ENCODE measurements at places on chromosomes 1 and 21. TPM values are rescaled to one million over a fixed set of nuclear protein-coding genes. Genes with fewer than 3 reads are reported as not detected.
A peak's percentile ranks its signal among the peaks of the same experiment; 100 is the strongest.

- no peak overlapping the region for H3K27ac ChIP-seq
- H3K4me1 ChIP-seq: no peaks in the 10 kb centered on the region
- DNase-seq: no peak
- no peaks in the 10 kb centered on the region for H3K36me3 ChIP-seq
- H3K4me3 ChIP-seq: no peak overlapping the region
Observed at GRCh38 chr21:39325458-39325857, 12.0 kb upstream of the BRWD1 start.

DNA sequence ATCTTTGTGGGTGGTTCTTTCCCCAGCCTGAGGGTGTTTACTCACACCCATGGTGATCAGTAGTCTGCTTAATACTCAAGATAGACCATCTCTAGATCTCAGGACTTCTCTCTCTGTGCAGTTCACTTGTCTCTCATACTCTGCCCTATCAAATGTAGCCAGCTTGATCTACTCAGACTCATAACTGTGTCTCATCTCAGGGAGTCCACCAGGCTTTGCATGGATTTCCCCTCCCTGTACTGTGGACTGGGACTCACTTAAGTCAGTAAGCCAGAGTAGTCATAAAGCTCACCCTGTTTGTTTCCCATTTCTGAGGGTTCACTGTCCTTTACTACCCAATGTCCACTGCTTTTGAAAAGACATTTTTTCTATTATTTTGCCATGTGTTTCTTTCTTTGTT, 41.8 kb downstream of the LYPLAL1 start:
- H3K4me1 ChIP-seq: peaks cover 4% of the 10 kb centered on the region
- H3K4me3 ChIP-seq: no peak overlapping the region
- H3K27ac ChIP-seq: no peak overlapping the region
- peaks cover 4% of the 10 kb centered on the region for H3K36me3 ChIP-seq

DNA sequence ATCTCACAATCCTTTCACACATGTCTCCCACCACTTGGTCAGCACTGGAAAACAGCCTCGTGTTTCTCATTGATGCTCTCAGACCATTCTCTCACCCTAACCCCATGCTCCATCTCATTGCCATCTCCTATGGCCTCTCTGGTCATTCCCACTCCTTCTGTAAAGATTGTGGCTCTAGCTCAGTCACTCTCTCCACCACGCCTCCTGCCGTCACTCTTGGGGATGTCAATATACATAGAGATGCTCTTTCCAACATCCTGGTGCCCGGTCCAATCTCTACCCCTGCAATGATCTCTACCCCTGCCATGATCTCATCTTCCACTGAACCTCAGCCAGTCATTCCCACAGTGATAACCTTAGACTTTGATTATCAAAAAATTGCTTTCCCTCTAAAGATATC, 90.1 kb downstream of the NTPCR start:
- no peak overlapping the region for H3K4me3 ChIP-seq
- no peak for DNase-seq
- no peak overlapping the region for H3K27ac ChIP-seq
- H3K27me3 ChIP-seq: peaks cover 4% of the 10 kb centered on the region
- H3K4me1 ChIP-seq: no peaks in the 10 kb centered on the region

GRCh38 chr1:970242-970972, 4.1 kb downstream of the PLEKHN1 start:
- no peak overlapping the region for H3K27ac ChIP-seq
- no peaks in the 10 kb centered on the region for H3K36me3 ChIP-seq
- H3K4me3 ChIP-seq: no peak overlapping the region
- no peak for DNase-seq
- H3K4me1 ChIP-seq: peaks cover 4% of the 10 kb centered on the region

DNA sequence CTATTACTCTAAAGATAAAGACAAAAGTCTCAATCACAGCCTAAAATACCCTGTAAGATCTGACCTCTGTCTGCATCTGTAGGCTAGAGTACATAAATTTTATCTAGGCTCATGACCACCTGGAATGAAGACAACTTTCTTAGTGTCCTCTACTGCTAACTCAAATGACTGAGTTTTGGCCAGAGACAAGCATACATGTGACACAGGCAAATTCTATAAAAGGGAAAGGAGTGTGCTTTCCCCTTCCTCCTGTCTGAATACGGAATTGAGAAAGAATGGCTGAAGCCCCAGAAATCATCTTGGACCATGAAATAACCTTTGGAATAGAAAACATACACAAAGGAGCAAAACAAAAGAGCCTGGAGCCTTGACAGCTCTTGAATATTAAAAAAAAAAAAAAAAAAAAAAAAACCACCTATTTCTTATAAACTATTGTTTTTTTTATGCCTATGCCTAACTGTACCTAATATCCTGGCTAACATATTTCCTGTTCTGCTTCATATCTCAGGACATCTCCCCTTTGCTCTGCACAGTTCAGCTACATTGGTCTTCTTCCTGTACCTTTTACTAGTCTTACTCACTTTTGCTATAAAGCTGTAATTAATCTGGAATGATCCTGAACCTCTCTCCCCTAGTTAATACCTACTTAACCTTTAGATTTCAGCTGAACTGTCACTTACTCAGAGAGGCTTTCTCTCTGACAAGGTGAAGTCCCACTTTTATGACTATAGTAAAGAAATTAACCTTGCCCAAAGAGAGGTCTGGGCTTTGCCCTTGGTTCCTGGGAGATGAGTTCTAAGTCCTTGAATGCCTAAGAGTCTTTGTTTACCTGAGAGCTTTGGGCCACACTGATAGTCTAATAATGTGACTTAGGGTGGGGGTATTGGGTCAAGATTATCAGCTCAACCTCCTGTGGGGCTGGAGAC, 16.1 kb downstream of the UCHL5 start:
- H3K4me1 ChIP-seq: peaks cover 6% of the 10 kb centered on the region
- H3K36me3 ChIP-seq: peaks cover 4% of the 10 kb centered on the region
- H3K27ac ChIP-seq: no peak overlapping the region
- DNase-seq: no peak
- no peaks in the 10 kb centered on the region for H3K27me3 ChIP-seq
- no peak overlapping the region for H3K4me3 ChIP-seq

DNA sequence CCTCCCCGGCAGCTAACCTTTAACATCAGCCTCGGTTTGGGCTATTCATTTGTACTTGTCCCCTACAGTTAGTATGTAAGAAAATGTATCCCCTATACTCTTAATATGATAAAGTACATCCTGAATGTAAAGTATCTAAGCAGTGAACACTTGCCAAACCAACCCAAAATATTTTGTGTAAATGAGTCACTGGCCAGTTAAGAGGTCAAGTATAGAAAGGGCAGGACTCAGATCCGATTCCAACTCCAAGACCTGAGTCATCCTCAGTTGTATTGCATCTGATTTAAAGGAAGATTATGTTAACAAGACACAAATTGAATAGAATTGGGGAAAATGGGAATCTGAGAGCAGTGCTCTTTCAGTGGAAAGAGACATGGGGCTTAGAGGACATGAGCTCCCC, 84.4 kb downstream of the CD58 start:
- peaks cover 11% of the 10 kb centered on the region for H3K4me1 ChIP-seq
- no peak overlapping the region for H3K27ac ChIP-seq
- H3K27me3 ChIP-seq: no peaks in the 10 kb centered on the region
- no peak for DNase-seq
- H3K4me3 ChIP-seq: no peak overlapping the region

- no peaks in the 10 kb centered on the region for H3K27me3 ChIP-seq
- no peaks in the 10 kb centered on the region for H3K36me3 ChIP-seq
- no peak overlapping the region for H3K4me3 ChIP-seq
- H3K4me1 ChIP-seq: no peaks in the 10 kb centered on the region
- H3K27ac ChIP-seq: no peak overlapping the region
Observed at GRCh38 chr1:118253053-118253915, 68.3 kb upstream of the SPAG17 start.

DNA sequence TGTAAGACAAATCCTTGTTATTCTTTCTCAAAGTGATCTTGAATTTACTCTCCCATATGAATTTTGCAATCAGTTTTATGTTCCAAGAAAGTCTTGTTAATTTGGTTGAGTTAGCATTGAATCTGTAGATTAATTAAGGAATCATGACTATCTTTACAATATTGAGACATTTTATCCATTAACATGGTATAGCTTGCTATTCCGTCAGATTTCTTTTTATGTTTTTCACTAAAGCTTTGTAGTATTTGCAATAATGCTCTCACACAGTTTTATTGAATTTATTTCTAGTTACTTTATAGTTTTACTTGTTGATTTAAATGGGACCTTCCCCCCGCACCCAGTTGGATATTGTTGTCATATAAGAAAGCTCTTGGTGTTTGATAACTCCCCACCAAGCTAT, 5.8 kb upstream of the EDARADD start:
- no peaks in the 10 kb centered on the region for H3K36me3 ChIP-seq
- H3K27ac ChIP-seq: no peak overlapping the region
- H3K27me3 ChIP-seq: peaks cover 10% of the 10 kb centered on the region
- no peaks in the 10 kb centered on the region for H3K4me1 ChIP-seq

DNA sequence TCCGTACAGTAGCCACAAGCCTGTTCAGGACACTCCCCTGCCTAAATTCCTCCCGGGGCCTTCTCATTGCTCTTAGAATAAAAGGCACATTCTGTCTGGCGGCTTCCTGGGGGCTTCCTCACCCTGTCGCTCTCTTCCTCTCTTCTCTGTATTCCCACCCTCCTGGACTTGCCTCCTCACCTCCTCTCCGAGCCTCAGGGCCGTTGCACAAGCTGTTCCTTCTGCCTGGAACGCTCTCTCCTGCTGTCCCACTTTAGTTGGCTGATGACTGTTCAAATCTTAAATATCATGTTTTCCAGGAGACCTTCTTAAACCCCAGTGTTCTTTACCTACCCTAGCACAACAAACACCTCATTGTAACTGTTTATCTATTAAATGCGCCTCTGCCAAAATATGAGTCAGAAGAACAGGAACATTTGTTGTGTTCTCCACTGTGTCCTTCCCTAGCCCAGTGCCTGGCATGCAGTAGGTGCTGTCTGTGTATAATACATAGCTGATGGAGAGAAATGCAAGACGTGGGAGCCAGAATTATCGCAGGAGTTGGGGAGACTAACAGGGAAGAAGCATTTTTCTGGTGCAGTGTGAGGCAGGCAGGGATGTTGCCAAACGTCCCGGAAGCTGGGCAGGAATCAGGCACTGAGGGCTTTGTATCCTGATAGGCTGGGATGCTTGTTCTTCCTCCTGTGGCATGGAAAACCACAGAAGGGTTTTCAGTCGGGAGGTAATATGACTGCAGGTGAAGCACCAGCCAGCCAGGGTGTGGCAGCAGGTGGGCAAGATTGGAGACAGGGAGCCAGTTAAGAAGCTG, 24.1 kb upstream of the THRAP3 start:
- H3K4me1 ChIP-seq: no peaks in the 10 kb centered on the region
- H3K4me3 ChIP-seq: no peak overlapping the region
- H3K27ac ChIP-seq: no peak overlapping the region
- peaks cover 7% of the 10 kb centered on the region for H3K27me3 ChIP-seq
- no peak for DNase-seq
- H3K36me3 ChIP-seq: no peaks in the 10 kb centered on the region

DNA sequence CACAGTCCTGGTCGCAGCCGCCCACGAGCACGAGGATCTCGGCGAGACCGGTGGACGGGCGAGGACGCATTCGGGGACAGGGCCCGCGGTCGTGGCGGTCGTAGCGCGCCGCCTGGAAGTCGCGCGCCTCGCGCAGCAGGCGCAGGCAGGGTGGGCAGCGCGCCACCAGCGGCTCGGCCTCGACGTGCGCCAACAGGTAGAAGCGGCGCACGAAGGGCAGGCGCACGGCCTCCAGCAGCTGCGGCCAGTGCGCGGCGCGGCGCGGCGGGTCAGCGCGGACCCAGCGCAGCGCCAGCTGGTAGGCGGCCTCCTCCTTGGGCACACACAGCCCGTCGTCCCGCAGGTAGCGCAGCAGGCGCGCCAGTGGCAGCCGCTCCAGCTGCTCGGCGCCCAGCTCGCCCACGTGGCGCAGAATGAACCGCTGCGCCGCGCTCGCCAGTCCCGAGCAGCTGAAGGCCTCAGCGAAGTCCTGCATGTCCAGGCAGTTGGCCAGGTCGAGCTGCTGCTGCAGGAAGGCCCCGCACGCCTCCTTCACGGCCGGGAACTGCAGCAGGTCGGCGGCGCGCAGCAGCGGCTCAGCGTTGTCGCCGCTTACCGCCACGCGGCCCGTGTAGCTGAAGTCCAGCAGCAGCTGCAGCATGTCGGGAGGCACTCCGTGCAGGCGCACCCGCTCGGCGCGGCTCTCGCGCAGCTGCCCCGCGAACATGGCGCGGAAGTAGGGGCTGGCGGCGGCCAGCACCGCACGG, 573 bp downstream of the KLHL21 start:
- H3K36me3 ChIP-seq: no peaks in the 10 kb centered on the region
- peak overlapping the region; percentile 95 for H3K27ac ChIP-seq
- H3K27me3 ChIP-seq: no peaks in the 10 kb centered on the region
- H3K4me1 ChIP-seq: peaks cover 38% of the 10 kb centered on the region
- peak overlapping the region; percentile 94 for H3K4me3 ChIP-seq
- DNase-seq: no peak

- no peaks in the 10 kb centered on the region for H3K36me3 ChIP-seq
- no peak overlapping the region for H3K4me3 ChIP-seq
- peaks cover 28% of the 10 kb centered on the region for H3K4me1 ChIP-seq
- peaks cover 15% of the 10 kb centered on the region for H3K27me3 ChIP-seq
Observed at GRCh38 chr1:232940262-232940661, 10.1 kb upstream of the NTPCR start.

DNA sequence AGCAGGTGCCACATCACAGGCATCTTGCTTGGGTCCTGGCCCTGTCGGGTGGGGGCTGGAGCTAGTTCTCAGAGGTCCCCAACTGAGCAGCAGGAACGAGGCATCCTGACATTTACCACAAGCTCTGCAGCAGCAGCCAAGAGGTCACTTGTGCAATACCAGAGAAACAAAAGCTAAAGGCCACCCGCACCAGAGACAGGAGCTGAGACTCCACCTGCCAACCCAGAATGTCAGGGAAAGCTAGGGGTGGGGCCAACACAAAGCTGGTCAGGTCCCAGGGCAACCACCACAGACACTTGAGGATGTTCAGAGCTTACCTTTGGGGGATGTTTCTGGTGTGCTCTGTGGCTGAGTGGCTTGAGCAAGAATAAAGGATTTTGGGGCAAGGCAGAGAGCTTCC, 13.6 kb upstream of the SYT6 start:
- no peak overlapping the region for H3K27ac ChIP-seq
- H3K4me1 ChIP-seq: no peaks in the 10 kb centered on the region
- no peak overlapping the region for H3K4me3 ChIP-seq

Gene ZSWIM5
- 1.4 TPM for total RNA-seq

Gene CATSPERE
- 0.64 TPM for total RNA-seq

DNA sequence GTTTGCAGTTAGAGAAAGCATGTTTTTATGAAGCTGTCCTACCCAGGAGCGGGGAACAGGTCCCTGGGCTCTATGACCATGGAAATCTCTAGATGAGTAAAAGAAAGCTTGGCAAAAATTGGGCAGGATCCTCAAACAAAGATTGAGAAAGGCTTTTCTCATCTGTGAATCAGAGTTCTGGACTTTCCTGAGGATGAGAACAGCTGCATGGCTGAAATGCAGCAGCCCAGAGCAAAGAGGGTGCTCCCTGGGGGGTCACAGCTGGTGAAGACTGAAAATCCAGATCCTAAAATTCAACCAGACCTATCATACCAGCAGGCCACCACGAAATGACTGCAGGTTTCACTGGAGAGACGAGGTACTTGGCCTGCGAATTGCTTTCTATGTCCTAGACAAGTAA, 65.7 kb upstream of the APP start:
- no peak overlapping the region for H3K27ac ChIP-seq
- H3K27me3 ChIP-seq: no peaks in the 10 kb centered on the region
- no peak overlapping the region for H3K4me3 ChIP-seq
- no peak for DNase-seq
- H3K4me1 ChIP-seq: no peaks in the 10 kb centered on the region

All from natural killer cell treated with Interleukin-12 subunit alpha and Interleukin-12 subunit beta and Interleukin-15 and Interleukin-18, amount 100 ng/mL, for 72 hours (primary cell).